SJSA1 (cell line): ENCODE measurements at places on chromosomes 2 and 18.

DNA sequence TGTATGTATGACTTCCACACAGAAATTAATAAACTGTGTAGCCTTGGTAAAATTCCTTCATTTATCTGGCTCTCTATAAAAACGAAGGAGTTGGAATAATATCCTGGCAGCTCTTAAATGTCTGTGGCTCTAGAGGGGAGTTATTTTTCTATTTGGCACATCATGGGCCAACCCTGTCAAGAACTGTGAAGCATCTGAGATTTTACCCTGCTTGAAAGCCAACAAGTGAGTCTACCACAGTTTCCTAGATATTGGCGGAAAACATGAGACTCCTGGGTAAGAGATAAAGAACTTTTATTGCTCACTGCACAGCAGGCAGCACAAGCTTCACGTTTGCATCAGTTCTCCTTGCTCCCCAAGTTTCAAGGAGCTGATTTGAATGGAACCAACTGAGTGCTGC lies 346.7 kb upstream of the CYRIA start:
- DNase-seq: no peak

DNA sequence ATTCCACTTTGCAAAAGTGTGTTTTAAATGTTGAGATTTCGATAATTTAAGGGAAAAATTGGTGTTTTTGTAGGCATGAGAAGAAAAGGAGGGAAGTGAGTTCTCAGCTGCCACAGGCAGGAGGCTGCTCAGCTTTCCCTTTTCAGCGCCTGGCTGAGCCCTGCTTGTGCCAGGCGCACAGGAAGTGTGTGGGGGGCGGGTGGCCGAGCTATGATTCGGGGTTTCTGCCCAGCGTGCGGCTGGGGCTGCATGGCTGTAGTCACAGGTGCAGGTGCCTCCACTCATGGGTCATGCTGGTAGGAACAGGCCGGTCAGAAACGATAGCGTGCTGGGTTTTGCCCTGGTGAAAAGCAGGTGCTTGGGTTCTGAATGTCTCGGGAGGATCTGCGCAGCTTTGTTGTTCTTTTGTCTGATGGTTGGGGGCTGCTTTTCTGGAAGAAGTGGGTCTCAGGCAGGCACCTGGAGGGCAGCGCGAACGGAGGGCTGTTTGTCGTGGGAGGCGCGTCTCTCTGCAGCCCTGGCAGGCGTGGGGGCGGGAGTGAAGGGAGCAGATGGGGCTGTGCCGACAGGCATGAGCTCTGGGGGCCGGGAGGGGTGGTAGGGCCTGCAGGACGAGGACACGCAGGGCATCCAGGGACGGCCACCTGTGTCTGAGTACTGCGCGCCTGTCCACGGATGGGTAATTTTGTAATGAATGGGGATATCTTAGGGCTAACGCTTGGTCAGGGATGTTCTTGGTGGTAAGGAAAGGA lies 2.1 kb downstream of the KCNG2 start:
- no peak for DNase-seq

DNA sequence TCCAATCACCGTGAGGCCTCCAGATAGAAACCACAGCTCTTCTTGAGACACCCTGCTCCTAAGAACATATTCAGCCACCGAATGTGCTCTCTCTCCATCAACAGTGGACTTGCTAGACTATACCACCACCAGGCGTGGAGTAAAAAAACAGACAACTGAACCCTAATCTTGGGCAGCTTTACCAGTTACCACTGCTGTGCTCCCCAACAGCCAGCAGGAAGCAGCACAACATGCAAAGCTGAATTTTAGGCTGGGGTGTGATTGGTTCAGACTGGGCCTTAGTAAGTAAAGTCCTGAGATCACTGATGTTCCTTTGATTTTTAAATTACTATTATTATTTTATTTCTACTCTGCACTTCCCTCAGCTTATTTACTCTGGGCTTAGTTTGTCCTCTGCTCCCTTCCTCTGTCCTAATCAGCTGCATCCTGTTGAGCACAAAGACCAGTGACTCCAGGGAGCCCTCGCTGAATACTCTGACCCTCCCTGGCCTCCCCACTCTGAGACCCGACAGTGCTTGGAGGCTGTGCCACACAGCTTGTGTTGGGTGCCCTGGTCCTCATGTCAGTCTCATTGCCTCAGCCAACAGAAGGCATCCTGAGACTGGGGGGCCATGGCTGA lies 21.9 kb downstream of the MRPL35 start:
- DNase-seq: peak; percentile 19

DNA sequence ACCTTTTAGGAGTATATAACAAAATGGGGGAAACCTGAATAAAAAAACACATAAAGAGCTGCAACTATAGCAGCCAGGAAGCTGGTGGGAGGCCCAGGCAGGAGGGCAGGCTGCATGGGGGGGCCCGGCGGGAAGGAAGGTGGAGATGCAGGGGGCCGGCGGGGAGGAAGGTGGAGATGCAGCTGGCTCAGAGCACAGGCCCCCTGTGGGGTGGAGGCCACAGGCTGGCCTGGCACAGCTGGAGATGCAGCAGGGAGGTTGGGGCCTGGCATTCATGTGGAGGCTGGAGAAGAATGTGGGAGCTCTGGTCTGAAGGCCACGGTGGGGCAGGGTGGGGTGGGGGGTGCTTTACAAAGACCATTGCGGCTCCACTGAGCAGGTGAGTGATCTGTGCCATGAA lies 31.4 kb downstream of the FAM228A start:
- no peak for DNase-seq

- no peak for DNase-seq
These were observed 12.3 kb upstream of the CIB4 start for GRCh38 chr2:26653207-26654060.

GRCh38 chr18:50183556-50183955 lies 11.4 kb downstream of the MYO5B start:
- no peak for DNase-seq

GRCh38 chr18:9348766-9349165 lies 14.2 kb downstream of the TWSG1 start:
- peak; percentile 61 for DNase-seq

- DNase-seq: no peak
These were observed 122.4 kb downstream of the GRB14 start for GRCh38 chr2:164498836-164499235.

- DNase-seq: no peak
These were observed 74.7 kb downstream of the CD28 start for GRCh38 chr2:203781151-203781550.

- no peak for DNase-seq
These were observed 881.8 kb downstream of the SLC4A3 start for GRCh38 chr2:220509096-220509757.

- no peak for DNase-seq
These were observed 81.8 kb upstream of the ADAM23 start for GRCh38 chr2:206361407-206362045.

GRCh38 chr2:237281836-237282306 lies 132.1 kb downstream of the COL6A3 start:
- peak; percentile 98 for DNase-seq

DNA sequence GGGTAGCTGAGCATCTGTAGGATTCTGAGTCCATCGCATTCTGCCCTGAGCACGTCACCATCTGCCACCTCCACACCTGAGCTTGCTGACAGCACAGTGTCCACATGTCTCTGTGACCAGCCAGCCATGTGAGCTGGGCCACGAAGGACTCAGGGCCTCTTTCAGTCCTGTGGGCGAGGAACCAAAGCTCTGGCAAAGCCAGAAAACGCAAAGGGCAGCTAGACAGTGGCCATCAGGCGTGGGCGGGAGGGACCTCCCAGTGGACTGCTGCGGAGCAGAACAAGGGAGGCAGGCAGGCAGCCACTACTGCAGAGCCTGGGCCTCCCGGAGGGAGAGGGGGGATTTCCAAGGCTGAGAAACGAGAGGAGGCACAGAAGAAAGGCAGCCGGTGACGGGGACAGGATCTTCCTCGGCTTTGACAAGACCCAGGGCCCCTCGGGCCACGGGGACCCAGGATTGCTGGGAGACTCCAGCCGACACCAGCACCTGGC lies 274.6 kb upstream of the SALL3 start:
- no peak for DNase-seq

GRCh38 chr18:41809652-41810051 lies 145.4 kb upstream of the PIK3C3 start:
- DNase-seq: no peak

DNA sequence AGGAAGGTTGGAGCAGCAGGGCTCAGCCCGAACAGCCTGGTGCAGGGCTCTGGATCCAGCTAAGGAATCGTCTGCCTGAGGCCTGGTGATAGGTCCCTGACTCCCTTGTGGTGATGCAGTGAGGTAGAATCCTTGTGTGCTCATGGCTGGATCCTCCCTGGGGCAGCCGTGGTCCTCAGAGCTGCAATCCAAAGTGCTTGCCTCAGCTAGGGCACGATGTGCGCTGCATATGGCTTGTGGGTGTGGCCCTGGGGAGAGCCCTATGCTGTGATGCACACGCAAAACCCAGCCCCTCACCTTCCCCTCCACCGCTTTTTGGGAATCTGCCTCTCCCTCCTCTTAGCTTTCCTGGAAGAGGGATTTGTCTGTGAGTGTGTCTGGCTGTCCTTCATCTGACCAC lies 142.2 kb downstream of the DYSF start:
- DNase-seq: no peak

- DNase-seq: no peak
These were observed 1.6 kb downstream of the OSR1 start for GRCh38 chr2:19356545-19357401.

DNA sequence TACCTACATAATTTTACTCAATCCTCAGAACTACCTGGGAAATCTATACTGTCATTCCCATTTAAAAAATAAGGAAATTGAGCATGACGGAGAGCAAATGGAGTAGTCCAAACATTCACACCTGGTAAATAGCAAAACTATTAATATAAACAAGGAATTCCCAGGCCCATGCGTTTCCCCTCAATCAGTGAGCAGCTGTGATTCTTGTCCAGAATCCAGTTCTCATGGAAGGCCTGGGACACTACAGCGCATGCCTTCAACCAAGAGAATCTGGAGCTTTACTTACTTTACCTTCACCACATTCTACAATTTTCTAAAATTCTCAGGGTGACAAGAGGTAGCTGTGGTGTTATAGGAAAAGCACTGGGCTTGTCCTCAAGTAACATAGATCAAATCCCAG lies 259.0 kb downstream of the LRATD1 start:
- DNase-seq: no peak

DNA sequence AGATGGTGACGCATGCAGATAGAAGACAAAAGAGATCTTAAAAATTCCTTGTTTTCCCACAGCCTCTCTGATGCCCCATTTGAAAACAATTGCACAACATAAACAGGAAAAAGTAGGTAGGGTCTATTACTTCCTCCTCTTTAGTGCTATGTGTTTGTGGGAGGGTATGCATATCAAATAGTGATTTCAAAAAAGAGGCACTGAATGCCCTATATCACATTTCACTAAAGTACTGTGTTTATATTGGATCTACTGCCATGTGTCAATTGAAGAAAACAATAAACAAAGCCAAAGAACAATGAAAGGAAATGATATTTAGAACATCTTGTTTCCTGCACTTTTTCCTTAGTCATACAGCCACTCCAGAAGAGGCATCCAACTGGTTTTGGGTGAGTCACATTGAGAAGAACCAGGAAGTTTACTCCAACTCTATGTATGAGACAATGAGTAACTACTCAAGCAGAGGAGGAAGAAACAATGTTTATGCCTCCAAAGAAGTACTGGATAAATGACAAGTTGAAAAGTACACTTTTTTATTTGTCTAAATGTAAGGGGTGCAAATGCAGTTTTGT lies 583.6 kb downstream of the FBXO15 start:
- DNase-seq: peak; percentile 58

DNA sequence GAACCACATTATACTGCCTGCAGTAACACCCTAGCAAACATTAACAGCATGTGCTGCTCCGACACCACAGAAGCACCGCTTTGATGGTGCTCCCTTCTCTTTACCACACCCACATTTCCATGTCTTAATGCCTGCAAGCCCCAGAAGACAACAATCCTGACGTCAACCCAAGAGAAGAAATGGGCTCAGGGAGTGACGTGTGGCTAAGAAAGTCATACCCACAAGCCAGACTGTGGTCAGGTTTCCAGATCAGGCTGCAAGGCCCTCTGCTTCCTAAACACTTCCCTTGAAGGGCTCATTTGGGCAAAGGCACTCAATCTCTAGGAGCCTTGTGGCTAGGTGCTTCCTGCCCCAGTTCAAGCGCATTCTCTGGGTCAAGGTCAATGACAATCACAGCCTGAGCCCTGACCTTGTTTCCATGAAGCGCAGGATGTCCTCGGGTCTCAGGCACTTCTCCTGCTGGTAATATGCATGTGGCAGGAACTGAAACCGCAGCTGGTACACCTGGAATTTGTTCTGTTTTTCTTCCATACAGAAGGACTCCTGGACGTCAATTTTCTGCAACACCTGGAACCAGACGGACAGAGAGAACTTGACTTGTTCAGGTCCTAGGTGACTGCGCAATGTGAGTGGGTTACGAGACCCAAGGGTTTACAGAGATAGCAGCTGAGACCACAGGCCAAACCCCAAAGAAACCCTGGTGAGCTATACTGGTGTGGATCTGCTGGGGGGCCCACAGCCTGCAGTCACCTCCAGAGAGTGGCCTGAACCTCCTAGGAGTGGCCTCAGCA lies 67.2 kb downstream of the POLR1A start:
- no peak for DNase-seq
